Thoracic aorta (tissue), 2 donors: ENCODE measurements at places on chromosomes 3 and 15. TPM values are rescaled to one million over a fixed set of nuclear protein-coding genes. Genes with fewer than 3 reads are reported as not detected.

- DNase-seq: no peak
Measured at GRCh38 chr15:58916962-58917361, 16.5 kb downstream of the SLTM start.

Gene TYRO3
- 5.4 TPM for total RNA-seq

Gene GABRA5
- total RNA-seq: not detected

DNA sequence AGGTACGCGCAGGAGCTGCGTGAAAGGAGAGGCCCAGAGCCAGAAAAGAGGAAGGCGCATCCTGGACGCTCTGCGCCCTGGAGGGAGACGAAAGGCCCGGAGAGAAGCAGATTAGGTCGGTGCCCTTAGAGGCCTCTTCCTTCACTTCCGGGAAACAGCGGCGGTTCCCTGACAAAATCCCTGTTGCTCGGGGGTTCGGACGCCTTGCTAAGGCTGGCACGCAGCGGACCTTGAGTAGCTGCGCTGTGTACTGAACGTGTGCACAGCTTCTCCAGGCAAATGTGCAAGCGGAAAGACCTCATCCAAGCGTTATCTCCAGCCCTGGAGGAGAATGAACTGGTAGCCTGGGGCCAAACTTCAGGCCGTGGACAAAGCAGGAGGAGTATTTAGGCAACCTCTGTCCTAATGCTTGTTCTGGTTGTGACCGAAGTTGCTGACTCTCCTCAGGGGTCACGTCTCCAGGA is 3.0 kb upstream of the SOX14 start:
- DNase-seq: no peak

GRCh38 chr3:56061279-56061626 is 407.0 kb downstream of the ERC2 start:
- DNase-seq: no peak

DNA sequence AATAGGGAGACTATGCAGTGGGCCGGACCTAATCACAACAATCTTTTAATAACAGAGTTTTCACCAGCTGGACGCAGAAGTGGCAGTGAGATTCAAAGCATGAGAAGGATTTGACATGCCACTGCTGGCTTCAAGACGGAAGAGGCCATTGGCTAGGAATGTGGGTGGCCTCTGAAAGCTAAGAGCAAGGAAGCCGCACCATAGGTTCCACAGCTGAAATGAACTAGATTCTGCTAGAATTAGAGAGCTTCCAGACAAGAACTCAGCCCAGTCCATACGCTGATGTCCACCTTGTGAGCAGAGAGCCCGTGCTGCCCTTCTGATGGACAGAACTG is 6.9 kb upstream of the NCBP2 start:
- DNase-seq: no peak

GRCh38 chr3:115859002-115859807 is 235.9 kb downstream of the GAP43 start:
- DNase-seq: no peak

DNA sequence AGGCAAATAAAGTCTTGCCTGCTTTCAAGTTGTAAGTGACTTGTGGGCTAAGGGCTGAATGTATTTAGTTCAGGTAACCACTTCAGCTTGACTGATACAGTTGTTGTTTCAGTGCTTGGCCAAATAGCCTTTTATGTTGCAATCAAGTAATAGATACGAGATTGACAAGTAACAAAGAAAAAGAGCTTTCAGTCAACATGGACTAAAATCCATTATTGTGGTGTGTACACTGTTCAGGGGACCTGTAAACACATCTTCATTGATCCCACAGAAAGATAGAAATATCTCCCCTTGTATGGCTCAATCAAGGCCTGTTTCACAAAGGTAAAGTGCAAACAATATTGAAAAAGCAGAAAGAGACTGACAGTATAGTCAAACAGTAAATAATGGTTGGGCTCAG is 224.8 kb upstream of the TMCO5A start:
- DNase-seq: no peak

GRCh38 chr15:65466901-65467300 is 44.2 kb upstream of the IGDCC4 start:
- no peak for DNase-seq

DNA sequence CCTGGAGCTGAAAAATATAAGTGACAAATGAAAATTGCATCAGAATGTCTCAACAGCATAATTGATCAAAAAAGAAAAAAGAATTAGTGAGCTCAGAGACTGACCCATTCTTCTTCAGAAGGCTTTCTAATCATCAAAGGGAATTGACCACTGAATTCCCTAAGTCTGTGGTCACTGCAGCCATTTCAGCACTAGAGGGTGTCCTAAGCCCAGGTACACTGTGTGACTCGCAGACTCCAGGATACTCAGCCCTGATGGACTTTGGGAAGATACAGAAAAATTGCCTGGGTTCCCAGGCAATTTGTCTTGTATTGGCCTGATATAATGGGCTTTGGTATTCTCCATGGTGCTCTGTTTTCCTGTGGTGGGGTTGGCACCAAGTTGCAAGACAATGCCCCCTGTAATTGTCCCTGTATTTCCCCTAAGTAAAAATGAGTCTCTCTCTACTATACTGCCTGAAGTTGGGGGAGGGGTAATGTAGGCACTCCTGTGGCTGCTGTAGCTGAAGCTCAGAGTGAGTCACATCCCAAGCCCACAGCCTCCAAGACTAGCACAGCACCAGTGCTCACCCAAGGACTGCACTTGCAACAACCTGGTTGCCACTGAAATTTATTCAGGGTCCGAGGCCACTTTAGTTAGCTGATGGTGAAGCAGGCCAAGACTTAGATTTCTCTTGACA is 256.0 kb upstream of the STAC start:
- DNase-seq: no peak

GRCh38 chr15:62561571-62561970 is 396.5 kb upstream of the C2CD4B start:
- no peak for DNase-seq

- DNase-seq: no peak
Measured at GRCh38 chr15:63809452-63809851, 24.3 kb downstream of the HERC1 start.

- DNase-seq: no peak
Measured at GRCh38 chr15:73856458-73857192, 16.7 kb upstream of the TBC1D21 start.

Gene UROC1
- total RNA-seq: not detected

Gene TRPM1
- not detected for total RNA-seq

GRCh38 chr3:14224895-14225294 is 46.3 kb downstream of the LSM3 start:
- DNase-seq: no peak

DNA sequence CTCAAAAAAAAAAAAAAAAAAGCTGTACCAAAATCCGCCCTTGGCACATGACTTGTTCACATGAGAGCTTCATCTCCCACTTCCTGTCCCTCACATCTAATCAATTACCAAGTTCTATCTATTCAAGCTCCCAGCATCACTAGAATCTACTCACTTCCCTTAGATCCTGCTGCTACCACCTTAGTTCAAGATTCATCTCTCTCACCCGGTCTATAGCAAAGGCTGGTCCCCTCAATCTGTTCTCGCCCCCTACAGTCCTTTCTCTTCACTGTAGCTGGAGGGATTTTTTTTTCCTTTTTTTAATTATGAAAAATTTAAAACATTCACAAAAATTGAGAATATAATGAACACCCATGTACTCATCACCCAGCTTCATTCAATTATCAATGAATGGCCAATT is 16.7 kb upstream of the GPR160 start:
- DNase-seq: no peak

GRCh38 chr15:41511899-41512369 is 1.7 kb downstream of the LTK start:
- DNase-seq: no peak

GRCh38 chr15:69537901-69538300 is 85.3 kb downstream of the RPLP1 start:
- no peak for DNase-seq

Gene RPL14
- total RNA-seq: 145 TPM

GRCh38 chr15:63986751-63987341 is 59.4 kb downstream of the DAPK2 start:
- DNase-seq: no peak

Gene IGDCC3
- not detected for total RNA-seq

- DNase-seq: no peak
Measured at GRCh38 chr15:69457304-69458280, 5.0 kb downstream of the RPLP1 start.

Gene RASL12
- 324 TPM for total RNA-seq

Gene ZDHHC19
- total RNA-seq: 0.42 TPM

DNA sequence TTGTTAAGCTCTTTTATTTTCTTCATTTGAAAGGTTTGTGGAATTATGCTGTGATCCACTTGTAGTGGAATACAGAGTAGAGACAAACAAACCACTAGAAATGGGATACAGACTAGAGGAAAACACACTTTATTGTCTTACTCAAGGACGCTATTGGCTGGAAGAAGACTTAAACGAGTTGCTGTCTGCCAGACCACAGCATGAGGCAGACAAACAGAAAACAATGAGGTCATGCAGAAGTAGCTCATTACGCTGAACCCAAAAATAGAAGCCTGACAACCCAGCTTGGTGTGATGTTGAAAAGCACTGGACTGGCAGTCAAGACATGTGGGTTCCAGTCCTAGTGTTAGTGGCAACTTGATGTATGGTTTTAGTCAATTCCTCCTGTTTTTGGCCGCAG is 62.4 kb upstream of the P3H2 start:
- DNase-seq: no peak

DNA sequence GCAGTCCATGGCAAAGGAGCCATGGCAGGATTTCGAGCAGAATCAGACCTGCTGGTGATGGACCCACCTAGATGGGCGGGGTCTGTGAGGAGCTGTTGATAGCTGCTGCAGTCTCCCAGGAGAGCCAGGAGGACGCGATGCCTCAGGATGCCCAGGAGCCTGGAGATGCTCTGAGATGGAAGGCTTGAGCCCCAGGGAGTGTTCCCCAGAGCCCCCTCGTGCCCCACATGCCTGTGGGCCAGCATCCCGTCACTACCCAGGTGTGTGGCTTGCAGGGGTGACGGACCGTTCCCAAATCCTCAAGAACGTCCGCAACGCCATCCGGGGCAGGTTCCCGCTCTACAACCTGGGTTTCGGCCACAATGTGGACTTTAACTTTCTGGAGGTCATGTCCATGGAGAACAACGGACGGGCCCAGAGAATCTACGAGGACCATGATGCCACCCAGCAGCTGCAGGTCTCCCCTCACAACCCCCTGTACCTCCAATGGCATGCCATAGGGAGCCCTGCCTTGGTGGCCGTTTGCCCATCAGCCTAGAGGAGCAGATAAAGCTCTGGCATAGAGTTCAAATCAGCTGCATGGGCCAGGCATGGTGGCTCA is 6.7 kb downstream of the ITIH1 start:
- no peak for DNase-seq

GRCh38 chr3:17491601-17492000 is 250.8 kb downstream of the TBC1D5 start:
- no peak for DNase-seq

DNA sequence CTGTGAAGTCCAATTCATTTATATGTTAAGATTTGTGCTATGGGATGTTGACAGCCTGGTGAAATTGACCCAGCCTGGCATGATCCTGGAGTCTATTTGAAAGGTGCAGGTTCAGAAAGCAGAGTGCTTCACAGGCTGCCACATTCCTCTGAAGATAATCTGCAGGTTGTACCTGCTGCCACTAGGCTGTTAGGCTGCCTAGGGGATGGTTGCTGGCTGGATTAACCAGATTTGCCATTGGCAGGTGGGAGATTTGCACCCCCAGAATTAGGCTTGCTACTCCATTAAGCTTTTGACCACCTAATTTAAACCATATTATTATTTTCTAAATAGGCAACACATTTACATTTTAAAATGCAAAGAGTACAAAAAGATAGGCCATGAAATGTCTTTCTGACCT is 85.8 kb upstream of the RASGRP1 start:
- DNase-seq: no peak

Gene LDHAL6B
- not detected for total RNA-seq

DNA sequence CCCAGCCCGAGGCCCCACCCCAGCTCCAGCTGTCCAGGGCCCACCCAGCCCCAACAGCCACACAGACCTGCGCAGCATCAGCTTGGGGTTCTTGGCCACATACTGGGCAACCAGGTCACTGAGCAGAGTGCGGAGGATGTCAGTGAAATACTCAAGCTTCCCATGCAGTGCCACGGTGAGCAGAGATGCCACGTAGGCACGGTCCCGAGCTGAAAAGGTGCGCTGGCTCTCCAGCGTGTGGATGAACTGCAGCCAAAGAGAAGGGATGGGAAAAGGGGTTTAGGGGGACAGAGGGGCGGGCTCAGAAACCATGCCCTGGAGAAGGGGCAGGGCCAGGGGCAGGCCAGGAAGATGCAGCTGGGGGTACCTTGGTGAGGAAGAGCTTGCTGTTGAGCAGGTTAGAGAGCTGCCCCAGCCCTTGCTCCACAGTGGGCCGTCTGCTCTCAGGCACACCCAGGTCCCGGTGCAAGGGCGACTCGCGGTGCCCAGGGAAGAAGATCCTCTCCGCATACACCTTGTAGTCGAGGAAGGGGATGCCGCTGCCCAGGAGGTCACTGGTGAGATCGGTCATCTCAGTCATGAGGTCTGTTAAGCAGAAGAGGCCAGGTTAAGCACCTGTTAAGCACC is 17.4 kb downstream of the PLXNB1 start:
- DNase-seq: no peak

Gene B3GALNT1
- total RNA-seq: 16.4 TPM

- DNase-seq: no peak
Measured at GRCh38 chr15:101366853-101367252, 71.8 kb upstream of the SNRPA1 start.

Gene STAB1
- 249 TPM for total RNA-seq

DNA sequence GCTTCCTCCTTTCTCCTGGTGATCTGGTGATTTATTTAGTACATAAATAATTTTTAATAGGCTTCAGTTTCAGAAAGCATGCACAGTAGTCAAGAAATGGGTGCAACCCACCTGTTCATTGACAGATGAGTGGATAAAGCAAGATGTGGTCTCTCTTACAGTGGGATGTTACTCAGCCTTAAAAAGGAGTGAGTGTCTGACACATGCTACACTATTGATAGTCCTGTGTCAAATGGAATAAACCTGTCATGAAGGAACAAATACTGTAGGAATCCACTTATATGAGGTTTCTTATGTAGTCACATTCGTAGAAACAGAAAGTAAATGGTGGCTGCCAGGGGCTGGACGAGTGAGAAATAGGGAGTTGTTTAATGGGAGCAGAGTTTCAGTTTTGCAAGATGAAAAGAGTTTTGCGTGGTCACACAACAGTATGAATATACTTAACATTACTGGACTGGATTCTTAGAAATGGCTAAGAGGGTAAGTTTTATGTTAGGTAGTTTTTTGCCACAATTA is 56.0 kb upstream of the PPARG start:
- DNase-seq: no peak
